Activated T-helper 17 cell treated with anti-CD3 and anti-CD28 coated beads, Interleukin-2, amount 50 U/mL, for 72 hours (primary cell): ENCODE measurements at places on chromosomes 2 and 18.
A peak's percentile ranks its signal among the peaks of the same experiment; 100 is the strongest.

- peak; percentile 88 for ATAC-seq
These were observed 8.6 kb upstream of the MTCL1 start for GRCh38 chr18:8696749-8697211.

DNA sequence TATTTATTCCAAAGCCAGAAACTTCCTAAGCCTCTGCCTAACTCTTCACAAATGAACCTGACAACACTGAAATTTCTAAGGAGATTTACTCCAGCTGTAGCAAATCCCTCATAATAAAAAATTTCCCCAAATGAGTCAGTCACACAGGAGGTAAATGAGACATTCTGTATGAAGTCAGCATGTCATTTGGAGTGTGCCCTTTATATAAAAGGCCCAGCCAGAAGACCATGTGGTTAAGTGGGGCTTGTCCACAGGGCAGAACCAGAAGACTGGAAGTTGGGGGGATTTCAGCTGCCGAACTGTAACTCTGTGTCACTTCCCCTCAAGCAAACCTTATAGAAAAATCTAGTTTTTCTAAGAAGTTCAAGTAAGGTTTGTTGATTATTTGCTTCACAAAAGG, 30.2 kb downstream of the NRP2 start:
- peak; percentile 49 for ATAC-seq

DNA sequence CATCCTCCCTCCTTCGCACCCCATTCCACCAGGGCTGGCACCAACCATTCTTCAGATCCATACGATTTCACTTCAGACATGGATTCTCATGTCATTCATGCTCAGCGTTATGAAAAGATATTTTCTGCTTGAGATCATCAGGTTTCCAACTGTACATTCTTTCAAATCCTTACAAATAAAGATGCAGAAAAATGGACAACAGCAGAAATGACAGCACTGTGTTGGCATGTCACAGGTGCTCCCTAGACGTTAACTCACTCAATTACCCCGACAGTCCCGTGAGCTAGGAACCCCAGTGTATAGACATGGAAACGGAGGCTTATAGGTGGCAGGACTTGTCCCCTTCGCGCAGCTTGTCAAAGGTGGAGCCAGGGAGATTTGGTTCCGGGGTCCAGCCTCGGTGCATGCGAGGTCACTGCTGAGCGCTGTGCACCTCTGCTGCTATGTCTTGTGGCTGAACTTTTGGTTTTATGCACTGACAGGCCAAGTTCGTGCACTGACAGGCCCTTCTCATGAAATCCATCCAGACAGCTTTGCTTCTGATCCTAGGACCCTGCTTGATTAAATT, 17.7 kb downstream of the FHL2 start:
- ATAC-seq = no peak

- ATAC-seq = no peak
These were observed 49.6 kb downstream of the LINC00305 start for GRCh38 chr18:64099244-64099643.

- no peak for ATAC-seq
These were observed 44.2 kb upstream of the YWHAQ start for GRCh38 chr2:9674891-9675414.

DNA sequence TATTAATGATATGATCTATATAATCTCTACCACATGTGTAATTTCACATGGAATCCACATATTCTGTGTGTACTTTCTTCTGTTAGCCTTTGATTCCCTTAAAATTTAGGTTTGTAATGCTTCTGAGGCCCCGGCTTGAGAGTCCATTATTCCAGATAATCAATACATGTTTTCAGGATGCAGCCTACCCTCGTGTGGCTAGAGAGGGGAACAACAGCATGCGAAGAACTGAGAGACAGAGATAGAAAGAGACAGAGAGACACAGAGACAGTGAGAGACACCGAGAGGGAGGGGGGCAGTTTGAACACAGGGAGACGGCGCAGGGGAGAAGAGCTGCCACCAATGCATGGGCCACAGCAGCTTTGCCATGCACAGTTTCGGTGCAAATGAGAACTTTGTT, 185.4 kb downstream of the SNTG2 start:
- ATAC-seq = no peak

- ATAC-seq = no peak
These were observed 97.2 kb downstream of the RAB3GAP1 start for GRCh38 chr2:135149251-135149650.
